AG08395 (cell line): ENCODE measurements at places on chromosomes 12 and 14.

DNA sequence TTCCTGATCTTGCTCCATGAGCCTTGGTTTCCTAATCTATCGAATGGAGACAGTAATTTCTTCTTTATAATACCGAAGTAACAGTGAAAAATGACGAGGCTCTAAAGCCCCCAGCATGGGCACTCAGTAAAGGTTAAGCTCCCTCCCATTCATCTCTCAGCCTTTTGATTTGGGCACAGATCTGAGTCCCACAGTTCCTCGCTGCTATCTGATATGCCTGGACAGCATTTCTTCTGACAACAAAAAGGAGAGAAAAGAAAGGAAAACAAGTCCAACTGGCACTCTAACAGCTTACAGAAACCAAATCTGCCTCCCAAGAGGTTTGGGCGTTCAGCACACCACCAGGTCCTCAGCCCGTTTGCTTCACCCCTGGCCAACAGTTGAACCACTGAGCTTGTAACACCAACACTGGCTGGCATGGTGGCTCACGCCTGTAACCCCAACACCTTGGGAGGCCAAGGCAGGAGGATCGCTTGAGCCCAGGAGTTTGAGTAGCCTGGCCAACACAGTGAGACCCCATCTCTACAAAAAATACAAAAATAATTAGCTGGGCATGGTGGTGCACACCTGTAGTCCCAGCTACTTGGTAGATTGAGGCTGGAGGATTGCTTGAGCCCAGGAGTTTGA lies 19.5 kb downstream of the CCDC88C start:
- no peak for DNase-seq

DNA sequence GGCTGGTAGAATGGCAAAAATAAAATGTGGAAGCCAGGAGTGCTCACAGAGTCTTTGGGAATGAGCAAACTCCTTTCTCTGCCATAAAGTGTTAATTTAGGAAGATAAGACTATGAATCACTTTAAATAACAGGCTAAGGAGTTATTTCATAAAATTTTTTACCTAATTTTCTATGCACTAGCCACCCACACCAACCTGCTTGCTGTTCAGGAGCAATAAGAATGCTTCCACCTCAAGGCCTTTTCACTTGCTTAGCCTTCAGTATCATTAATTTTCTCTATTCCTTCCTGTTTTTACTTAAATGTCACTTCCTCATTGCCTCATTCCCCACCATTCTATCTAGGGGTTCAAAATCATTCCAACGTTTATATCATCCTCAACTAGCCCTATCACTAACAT lies 326.8 kb downstream of the CCER1 start:
- DNase-seq = no peak

GRCh38 chr12:93766796-93767523 lies 89.8 kb downstream of the CRADD start:
- DNase-seq = peak; percentile 68

DNA sequence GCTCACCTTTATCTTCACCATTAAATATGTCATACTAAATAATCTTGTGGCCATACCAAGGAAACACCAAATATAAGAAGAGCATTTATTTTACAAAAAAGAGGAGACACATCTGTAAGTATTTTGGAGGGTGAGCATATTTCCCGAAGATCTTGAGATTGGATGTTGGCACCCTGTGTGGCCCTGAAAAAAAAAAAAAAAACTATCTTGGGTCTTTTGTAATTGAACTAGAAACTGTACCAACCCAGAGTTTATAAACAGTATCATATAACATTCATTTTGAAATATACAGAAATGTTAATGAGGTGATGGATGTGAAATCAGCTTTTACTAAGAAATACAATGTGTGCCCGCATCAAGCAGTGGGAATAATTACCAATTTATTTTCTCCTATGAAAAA lies 104.0 kb upstream of the FRMD6 start:
- no peak for DNase-seq

DNA sequence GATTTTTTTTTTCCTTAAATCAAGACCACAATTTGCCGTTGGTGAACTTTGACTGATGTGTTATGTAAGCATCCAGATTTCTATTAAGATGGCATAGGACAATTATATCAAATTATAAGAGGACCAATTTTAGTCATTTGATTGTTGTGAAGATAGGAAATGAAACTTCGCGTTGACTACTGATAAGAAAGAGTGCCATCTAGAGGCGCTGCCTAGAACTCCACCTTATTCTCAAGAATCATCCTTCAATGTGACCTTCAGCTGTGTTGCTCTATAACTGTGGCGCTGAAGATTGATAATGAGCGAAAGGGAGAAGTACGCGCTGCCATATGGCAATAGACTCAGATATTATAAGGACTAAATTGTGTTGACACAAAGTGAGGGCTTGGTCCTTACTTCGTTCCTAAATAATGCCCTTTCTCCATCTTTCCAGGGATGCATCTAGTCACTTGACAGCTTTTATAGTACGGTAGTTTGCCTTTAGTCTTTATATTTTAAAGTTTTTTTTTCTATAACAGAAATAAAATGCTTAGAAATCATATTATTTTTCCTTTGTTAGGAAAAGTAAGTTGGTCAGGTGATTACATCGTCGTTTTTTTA lies 350.8 kb upstream of the STXBP6 start:
- DNase-seq = peak; percentile 37

DNA sequence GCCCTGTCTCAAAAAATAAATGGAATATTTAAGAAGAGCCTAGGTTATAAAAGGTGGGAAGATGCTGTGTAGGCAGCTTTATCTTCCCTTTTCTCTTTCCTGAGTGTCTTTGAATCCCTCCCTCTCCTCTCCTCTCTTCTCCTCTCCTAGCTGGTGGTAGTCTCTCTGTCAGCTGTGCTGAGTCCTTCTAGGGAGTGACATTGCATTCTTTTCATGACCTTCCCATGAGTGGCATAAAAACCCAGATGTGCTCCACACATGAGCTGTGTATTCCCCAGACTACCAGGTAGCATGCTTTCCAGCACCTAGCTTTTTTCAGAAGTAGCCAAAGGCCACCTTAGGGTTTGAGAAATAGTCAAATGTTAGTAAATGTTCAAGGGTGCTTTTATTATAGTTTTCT lies 23.6 kb downstream of the SAMD4A start:
- no peak for DNase-seq

DNA sequence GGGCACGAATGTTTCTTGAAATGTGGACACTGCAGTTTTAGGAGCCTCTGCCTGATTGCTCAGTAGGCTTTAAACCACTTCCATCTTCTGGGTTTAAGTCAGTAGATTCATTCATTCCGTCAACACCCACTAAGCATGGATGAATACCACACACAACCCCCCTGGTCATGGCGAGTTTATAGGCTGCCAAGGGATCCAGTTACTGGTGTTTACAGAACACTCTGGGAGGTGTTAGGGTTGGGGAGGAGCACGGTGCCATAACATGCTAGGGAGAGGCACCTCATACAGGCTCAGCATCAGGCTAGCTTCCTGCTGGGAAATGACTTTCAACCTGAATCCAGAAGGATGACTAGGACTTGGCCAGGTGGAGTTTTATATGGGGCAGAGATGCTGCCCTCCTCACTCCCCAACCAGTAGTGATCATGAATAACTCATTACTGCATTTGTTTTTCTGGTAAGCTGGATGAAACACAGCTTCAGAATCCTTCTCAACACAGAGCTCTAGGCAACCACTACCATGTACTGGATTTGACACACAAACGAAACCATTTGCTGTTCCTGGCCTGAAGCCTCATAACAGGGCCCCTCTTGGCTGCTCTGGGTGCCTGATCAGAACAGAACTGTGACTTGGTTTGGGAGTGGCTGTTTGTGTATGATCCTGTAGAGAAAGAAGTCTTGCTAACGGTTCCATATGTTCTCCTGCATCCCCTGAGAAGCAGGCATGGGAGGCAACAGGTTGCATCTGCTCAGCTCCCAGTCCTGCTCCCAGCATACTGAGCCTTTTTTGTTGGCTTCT lies 47.9 kb downstream of the FBXW8 start:
- DNase-seq = no peak

DNA sequence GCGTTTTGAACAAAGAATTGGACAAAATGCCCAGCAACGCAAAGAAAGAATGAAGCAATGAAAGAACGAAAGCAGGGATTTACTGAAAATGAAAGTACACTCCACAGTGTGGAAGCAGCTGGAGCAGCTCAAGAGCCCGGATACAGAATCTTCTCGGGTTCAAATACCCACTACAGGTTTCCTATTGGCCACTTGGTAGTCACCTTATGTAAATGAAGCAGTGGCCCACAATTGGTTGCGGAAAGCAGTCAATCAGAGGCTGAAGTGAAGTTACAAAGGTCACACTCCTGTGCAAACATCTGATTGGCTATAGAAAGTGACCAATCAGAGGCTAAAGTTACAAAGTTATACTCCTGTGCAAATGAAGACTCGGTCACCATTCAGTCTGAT lies 15.0 kb upstream of the PPP1R13B start:
- no peak for DNase-seq

DNA sequence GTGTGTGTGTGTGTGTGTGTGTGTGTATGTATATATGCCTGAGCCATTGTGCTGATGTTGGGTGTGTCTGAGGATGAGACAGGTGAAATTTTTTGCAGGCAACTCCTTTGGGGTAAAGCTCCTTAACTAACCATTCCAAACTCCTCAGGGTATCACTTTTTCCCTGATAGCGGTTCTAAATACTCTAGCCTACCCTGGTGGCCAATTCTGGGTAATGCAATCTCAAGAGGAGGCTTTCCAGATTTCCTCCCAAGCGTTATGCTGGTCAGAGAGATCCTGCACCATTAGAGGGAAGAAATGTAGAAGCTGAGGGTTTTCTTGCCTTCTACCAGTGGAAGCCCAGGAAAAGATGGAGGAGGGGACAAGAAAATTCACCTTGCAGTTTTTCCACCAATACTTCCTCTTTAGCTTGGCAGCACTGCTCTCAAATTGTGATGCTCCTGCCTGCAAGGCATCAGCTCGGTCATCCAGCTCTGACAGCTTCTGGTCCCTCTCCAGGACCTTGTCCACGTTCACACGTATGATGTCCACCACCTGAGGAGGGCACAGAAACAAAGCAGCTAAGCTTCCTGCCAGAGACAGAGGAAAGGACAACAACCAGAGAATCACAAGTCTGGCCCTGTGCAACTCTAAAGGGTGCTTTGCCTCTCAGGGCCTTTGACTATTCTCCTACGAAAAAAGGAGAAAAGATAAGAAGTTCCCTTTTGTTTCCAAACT lies 4.9 kb downstream of the VAMP1 start:
- DNase-seq = peak; percentile 74

DNA sequence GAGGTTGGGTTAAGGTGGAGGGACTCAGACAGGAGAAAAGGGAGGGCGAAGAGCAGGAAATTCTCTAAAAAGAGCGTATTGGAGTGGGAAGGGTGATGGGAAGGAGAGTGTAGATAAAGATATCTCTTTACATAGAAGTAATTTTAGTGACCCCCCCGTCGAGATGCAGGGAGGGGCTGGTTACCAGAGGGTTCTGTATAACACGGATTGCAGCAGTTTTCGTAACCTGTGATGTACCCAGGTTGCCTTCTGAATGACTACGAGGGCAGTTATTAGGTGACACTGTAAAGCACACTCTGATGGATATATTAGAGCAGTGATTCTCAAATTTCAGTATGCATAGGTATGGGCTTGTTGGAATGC lies 443 bp downstream of the DNAL1 start:
- DNase-seq = no peak

- DNase-seq = no peak
Observed at GRCh38 chr12:12812174-12812573, 972 bp upstream of the DDX47 start.

- DNase-seq = no peak
Observed at GRCh38 chr14:65369560-65369959, 43.0 kb upstream of the FUT8 start.

- no peak for DNase-seq
Observed at GRCh38 chr12:60180298-60180697, 584.5 kb downstream of the SLC16A7 start.

GRCh38 chr12:122126713-122127597 lies 47.1 kb downstream of the IL31 start:
- DNase-seq = no peak

- no peak for DNase-seq
Observed at GRCh38 chr14:25350802-25351201, 300.9 kb upstream of the STXBP6 start.

GRCh38 chr12:95623554-95624170 lies 72.4 kb upstream of the USP44 start:
- DNase-seq = peak; percentile 89

- no peak for DNase-seq
Observed at GRCh38 chr12:28776220-28776619, 372.9 kb upstream of the FAR2 start.

DNA sequence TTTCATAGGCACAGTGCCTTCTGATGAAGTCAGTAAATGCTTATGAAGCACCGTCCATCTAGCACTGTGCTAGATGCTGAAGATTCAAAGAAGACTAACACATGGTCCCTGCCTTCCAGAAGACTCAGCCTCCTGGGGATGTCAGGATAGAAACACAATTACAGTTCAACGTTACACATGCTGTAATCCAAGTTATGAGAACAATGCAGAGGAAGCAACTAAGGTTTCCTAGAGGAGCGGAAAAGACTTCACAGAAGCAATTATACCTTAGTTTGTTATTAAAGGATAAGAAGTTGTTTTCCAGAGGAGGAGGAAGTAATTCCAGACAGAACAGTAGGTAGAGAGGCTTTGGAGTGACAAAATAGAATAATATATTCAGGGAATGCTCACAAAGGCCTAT lies 66.9 kb upstream of the FGD4 start:
- DNase-seq = no peak

DNA sequence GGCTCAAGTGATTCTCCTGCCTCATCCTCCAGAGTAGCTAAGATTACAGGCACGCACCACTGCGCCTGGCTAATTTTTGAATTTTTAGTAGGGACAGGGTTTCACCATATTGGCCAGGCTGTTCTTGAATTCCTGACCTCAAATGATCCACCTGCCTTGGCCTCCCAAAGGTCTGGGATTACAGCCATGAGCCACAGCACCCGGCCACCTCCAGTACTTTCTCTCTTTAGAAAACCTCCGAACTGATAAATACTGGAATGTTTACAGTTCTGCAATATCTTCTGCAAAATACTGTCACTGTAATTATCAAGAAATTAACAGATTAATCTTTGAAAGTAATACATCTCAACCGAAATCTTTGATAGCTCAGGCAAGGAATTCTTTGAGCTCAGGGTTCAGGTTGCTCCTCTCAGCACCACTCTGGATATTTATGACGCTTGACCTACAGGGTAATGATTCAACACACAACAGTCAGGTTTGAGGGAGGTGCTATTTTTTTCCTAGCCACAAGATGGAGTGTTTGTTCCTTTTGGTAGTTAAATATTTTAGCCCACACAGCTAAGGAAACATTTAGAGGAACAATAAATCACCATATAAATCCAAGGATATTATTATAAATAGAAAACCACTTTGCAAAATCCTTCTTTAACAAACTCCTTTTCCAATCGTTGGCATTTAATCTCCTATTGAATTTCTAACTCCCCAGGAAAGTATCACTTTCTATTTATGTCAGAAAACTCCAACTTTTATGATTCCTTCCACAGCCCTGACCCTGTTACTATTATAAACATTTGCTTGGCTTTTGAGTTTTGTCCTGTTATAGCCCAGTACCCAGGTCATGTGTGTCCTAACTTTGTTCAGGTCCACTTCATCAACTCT lies 48.6 kb upstream of the GTF2A1 start:
- DNase-seq = peak; percentile 84
